NCI-H187 (cell line): ENCODE measurements at places on chromosomes 4 and X.

- no peak for DNase-seq
These were observed 10.5 kb downstream of the TLR7 start for GRCh38 chrX:12877386-12877785.

DNA sequence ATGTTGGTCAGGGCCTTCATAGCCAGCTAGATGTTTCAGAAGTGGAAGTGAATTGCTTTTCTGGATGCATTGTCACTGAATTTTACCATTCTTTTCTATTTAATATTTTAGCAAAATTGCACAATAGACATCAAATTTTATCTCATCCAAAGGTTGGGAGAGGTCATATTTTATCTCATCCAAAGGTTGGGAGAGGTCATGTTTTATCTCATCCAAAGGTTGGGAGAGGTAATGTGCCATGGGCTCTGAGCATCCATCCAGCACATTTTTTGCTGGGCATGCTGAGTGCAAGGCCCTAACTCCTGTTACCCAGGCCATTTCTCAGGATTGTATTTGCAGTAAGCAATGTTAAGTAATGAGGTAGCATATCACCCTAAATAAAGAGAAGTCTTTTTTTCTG is 14.7 kb upstream of the CYP2U1 start:
- no peak for DNase-seq

GRCh38 chr4:7034262-7035081 is 8.7 kb upstream of the TADA2B start:
- no peak for DNase-seq

- no peak for DNase-seq
These were observed 397.6 kb upstream of the BOD1L1 start for GRCh38 chr4:14025111-14025510.

- DNase-seq: no peak
These were observed 73.1 kb downstream of the ADGRL3 start for GRCh38 chr4:61273233-61273632.

DNA sequence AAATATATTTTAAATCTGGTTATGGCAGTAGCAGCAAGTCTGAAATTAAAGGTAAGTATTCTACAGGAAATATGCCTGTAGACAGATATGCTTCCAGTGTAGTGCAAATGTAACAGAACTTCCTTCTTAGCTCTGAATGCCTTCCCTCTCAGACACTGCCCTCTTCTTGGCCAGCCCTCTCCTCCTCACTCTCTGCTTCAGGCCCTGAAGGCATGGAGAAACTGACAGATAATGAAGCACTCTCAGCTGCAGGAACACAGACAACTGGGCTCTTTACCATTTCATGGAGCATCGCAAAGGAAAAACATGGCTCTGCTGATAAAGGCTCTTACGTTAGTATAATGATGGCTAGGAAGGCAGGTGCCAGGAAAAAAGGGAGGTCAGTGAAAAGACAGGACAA is 431.5 kb upstream of the RASGEF1B start:
- DNase-seq: no peak

DNA sequence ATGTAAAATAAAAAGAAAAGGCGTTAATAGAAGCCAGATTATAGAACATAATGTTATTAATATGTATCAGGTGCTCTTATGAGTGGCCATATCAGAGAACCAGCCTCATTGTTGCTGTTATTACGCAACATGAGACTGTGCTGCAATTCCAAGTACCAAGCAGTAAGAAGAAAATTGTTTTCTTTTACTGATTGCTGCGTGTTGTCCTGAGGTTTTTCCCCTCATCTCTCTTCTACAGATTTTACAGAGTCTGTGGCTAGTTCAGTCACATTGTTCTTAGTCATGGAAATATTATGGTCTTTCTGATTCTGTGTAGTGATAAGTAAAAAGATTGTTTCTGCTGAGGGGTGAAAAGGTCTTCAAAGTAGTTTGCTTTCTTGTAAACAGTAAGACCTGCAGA is 55.9 kb downstream of the NPNT start:
- no peak for DNase-seq

GRCh38 chr4:24330573-24330972 is 253.8 kb downstream of the DHX15 start:
- DNase-seq: no peak

DNA sequence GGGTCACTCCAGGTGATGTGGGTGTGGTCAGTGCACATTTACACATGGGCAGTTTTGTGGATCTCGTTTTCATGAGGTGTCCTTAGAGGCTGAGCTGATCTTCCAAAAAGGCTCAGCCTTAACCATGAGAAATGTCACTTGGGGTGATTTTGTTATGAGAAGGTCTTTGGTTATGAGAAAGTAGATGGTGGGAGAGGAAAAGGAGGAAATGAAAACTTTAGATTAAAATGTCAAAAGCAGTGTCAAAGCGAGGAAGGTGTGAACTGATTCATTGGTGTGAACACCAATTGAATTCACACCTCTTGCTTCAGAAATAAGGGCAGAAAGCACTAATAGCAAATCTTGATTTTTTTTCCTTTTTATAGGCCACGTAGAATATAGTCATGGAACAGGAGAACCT is 100.2 kb upstream of the ANXA3 start:
- no peak for DNase-seq

GRCh38 chr4:138053641-138054301 is 188.4 kb downstream of the SLC7A11 start:
- no peak for DNase-seq

GRCh38 chrX:37989304-37989703 is 17.0 kb upstream of the SYTL5 start:
- no peak for DNase-seq
